ENCODE measurements at places on chromosomes 2 and 18. TPM values are rescaled to one million over a fixed set of nuclear protein-coding genes. Genes with fewer than 3 reads are reported as not detected.

The HSPE1 gene
- total RNA-seq, result 85.1 TPM

The CD8B2 gene
- total RNA-seq, result not detected

The ASAP2 gene
- 25.6 TPM for total RNA-seq

The STON1 gene
- 0.34 TPM for total RNA-seq

The ALPP gene
- not detected for total RNA-seq

The CREG2 gene
- total RNA-seq, result 3.1 TPM

The ABCB11 gene
- total RNA-seq, result under 0.01 TPM

The CEBPZOS gene
- 17.4 TPM for total RNA-seq

The CCDC138 gene
- total RNA-seq, result 4.1 TPM

The AKAIN1 gene
- total RNA-seq, result not detected

The PTPRN gene
- total RNA-seq, result not detected

The C2orf78 gene
- total RNA-seq, result not detected

The LHCGR gene
- total RNA-seq, result not detected

The ACKR3 gene
- total RNA-seq, result 3.8 TPM

The NGEF gene
- total RNA-seq, result 2.1 TPM

The CNTNAP5 gene
- not detected for total RNA-seq

The SCG2 gene
- 0.28 TPM for total RNA-seq

The HAAO gene
- 0.50 TPM for total RNA-seq

The PROKR1 gene
- under 0.01 TPM for total RNA-seq

The DIS3L2 gene
- 9.6 TPM for total RNA-seq

The DBI gene
- 55.7 TPM for total RNA-seq

The CPS1 gene
- 16.1 TPM for total RNA-seq

The GPR39 gene
- total RNA-seq, result 2.7 TPM

The ZSWIM2 gene
- total RNA-seq, result not detected

The NR4A2 gene
- total RNA-seq, result 0.57 TPM

The GKN2 gene
- total RNA-seq, result not detected

All from nasal cavity respiratory epithelium epithelial cell of viscerocranial mucosa (primary cell).